Activated CD4-positive, alpha-beta T cell treated with anti-CD3 and anti-CD28 coated beads, Interleukin-2, amount 50 U/mL, for 16 hours (primary cell): ENCODE measurements at places on chromosomes 2 and 18.
A peak's percentile ranks its signal among the peaks of the same experiment; 100 is the strongest.

DNA sequence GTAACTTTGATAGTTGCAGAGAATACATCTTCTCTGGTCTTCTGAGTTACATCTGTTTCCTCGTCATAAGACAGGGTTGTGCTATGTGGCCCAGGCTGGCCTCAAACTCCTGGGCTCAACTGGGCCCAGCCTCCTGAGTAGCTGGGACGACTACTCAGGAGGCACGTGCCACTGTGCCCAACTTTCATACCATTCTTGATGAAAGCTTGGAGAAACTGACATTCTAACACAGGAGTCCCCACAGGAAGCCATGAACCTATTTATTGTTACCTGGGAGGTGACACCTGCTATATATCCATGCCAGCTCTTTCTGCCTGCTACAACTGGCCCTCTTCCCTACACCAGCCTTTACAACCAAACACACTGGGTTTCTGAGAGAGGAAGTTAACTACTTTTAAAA, 19.1 kb downstream of the EIF2AK3 start:
- no peak for DNase-seq

DNA sequence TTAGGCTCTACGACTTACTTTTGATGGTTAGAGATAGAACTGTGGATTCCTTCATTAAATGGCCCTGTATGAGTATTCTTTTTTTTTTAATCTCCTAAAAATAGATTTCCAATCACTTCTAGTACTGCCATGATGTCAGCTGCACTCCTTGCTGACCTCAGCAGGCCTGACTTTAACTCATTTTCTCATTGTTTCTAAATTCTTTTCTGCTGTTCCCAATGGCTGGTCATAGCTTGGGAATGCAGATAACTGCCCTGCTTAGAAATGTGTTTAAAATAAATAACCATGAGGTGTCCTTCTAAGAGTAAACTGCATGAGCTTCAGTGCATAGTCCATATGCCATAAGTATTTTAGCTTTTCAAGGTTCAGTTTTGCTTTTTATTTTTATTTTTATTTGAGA, 15.7 kb downstream of the CCDC85A start:
- DNase-seq, result no peak

GRCh38 chr18:12882453-12883371, 1.3 kb downstream of the PTPN2 start:
- no peak for DNase-seq

GRCh38 chr2:196314780-196315179, 143.4 kb upstream of the STK17B start:
- DNase-seq, result no peak

- no peak for DNase-seq
Measured at GRCh38 chr2:118530976-118531375, 316.5 kb downstream of the EN1 start.

DNA sequence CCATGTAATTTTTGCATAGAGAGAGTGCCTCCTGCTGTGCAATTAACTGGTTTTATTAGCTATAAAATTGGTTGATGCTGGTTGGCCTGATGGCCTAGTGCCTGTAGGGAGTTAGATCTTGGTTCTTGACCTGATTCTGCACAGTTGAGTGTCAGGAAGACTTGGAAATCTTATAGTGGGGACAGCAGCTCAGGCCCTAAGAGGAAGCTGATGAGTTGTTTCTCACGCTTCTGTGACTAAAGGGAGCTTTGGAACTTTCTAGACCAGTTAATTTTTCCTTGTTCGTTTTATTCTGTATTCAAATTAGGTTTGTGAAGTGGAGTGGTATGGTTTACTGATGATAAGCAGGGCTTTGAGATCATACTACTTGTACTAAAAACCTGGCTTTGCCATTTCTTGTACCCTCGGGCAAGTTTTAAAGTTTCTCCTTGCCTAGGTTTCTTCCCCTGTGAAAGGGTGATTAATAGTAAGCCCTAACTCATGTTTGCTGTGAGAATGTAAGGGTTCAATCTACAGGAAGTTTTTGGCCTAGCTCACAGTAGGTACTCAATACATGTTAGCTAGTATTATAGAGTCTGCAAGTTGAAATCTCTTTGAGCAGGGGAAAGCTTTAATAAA, 82.1 kb downstream of the MAP3K20 start:
- DNase-seq, result no peak

- no peak for DNase-seq
Measured at GRCh38 chr2:62806231-62806630, 100.7 kb downstream of the EHBP1 start.

DNA sequence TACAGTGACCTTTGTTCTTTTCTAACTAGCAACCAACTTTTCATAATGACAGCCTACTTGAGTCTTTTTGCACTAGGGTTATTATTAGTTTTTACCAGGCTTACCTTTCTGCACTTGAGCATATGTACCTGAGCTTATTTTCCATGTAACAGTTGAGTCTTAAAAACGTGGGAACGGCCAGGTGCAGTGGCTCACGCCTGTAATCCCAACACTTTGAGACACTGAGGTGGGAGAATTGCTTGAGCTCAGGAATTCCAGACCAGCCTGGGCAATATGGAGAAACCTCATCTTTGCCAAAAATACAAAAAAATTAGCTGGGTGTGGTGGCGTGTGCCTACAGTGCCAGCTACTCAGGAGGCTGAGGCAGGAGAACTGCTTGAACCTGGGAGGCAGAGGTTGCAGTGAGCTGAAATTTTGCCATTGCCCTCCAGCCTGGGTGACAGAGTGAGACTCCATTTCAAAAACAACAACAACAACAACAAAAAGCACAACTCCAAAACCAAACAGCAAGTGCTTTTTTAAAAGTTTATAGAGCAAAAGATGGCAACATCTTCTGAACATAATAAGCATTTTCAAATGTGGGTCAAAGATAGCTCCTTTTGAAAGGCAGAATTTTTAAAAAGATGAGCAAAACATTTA, 57.1 kb upstream of the CD28 start:
- DNase-seq, result no peak

GRCh38 chr2:53655256-53655655, 112.3 kb upstream of the CHAC2 start:
- no peak for DNase-seq

GRCh38 chr18:62017618-62018017, 124.8 kb upstream of the RNF152 start:
- no peak for DNase-seq

DNA sequence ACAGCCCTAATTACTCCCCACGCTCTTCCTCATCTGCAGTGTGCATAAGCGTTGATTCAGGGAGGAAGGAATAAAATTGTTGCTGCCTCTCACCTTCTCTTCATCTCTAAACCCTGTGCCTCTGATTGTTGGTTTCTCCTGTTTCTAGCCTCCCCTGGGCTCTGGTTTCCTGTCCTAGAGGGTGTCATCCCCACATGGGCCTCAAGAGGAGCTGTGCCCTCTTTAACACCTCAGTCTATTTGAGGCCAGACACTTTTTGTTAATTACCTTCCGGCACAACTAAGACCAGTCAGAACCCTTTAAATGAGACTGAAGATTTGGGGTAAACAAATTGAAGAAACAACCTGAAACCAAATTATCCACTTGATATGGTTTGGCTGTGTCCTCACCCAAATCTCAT, 9.7 kb downstream of the CTAGE1 start:
- DNase-seq, result no peak

DNA sequence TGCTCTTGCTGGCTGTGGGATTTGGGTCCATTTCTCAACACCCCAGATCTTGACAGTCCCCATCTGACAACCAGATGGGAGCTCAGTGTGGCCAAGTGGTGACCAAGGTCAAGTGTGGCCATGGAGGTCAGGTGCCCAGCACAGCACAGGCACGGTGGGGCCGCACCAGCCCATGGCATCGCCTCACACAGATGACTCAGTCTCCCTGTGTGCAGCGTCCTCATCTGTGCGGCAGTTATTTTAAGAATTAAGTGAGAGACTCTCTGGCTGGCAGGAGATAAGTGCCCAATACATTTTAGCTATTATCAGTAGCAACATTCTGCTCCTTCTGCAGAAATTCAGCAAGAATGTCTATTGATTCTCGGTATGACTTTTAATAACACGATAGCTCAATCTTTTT, 167.2 kb downstream of the DDX1 start:
- DNase-seq, result no peak

- DNase-seq, result peak; percentile 67
Measured at GRCh38 chr2:64654063-64654811, 524 bp upstream of the SERTAD2 start.

GRCh38 chr2:74742471-74742870, 88.4 kb downstream of the SEMA4F start:
- no peak for DNase-seq

DNA sequence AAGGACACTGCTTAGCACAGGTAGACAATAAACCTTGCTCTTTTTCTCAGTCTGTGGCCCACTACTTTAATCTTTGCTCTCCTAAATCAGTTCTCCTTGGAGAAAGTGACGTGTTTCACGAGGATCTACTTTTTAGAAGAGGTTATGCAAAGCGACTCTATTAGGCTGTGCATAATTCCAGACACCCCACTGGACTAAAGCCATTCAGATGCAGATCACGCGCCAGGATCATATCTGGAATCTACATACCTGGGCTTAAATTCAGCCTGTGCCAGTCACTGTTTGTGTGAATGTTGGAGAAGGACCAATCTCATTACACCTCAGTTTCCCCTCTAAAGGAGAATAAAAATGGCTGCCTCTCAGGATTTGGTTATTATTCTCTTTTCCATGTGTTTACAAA, 413.0 kb upstream of the MYT1L start:
- DNase-seq, result no peak

- no peak for DNase-seq
Measured at GRCh38 chr2:124836416-124836815, 811.3 kb downstream of the CNTNAP5 start.

DNA sequence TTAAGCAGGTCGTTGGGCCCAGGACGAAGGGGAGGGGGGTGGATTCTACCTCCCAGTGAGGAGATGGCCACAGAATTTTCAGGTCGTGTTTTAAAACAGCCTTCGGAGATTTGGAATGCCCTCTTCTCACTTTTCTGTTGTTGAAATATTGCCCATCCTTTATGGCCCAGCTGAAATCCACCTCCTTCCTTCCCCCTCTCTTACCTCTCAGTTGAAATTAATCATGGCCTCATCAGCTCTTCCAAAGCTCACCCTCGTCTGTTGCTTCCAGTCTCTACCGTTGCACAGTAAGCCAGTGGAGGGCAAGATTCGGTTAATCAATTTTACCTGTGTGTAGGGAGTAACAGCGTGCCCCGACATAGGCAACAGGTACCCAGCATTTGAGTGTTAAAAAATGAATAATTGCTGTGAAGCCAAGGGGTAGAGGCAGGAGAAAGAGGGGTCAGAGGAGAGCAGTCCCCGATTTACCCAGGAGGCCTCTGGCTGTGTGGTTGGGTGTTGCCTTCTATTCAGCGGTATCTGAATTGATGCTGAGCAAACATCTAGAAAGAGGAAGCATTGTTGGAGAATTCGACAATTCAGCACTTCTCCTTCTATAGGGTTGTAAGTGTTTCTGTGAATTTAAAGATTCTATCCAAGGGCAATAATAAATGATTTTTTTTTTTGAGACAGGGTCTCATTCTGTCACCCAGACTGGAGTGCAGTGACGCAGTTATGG, 8.6 kb upstream of the PDIA6 start:
- DNase-seq, result no peak

- DNase-seq, result no peak
Measured at GRCh38 chr2:170204298-170204951, 26.5 kb downstream of the MYO3B start.

- no peak for DNase-seq
Measured at GRCh38 chr2:240469239-240469636, 33.8 kb downstream of the GPC1 start.

- no peak for DNase-seq
Measured at GRCh38 chr2:24392542-24393059, 32.3 kb upstream of the ITSN2 start.

GRCh38 chr18:48954886-48955819, 4.4 kb upstream of the SMAD7 start:
- no peak for DNase-seq
